Omental fat pad (tissue), 4 donors: ENCODE measurements at places on chromosomes 7 and 10.

- no peak for DNase-seq
These were observed 225.0 kb downstream of the CELF2 start for GRCh38 chr10:11242443-11243387.

- no peak for DNase-seq
These were observed 35.5 kb upstream of the C1GALT1 start for GRCh38 chr7:7146837-7147236.

- no peak for DNase-seq
These were observed 3.3 kb downstream of the PRRT4 start for GRCh38 chr7:128358233-128358632.

- DNase-seq = no peak
These were observed 147.3 kb upstream of the PCBD1 start for GRCh38 chr10:71035511-71036296.

- no peak for DNase-seq
These were observed 123.9 kb upstream of the SLC13A1 start for GRCh38 chr7:123323689-123324088.

DNA sequence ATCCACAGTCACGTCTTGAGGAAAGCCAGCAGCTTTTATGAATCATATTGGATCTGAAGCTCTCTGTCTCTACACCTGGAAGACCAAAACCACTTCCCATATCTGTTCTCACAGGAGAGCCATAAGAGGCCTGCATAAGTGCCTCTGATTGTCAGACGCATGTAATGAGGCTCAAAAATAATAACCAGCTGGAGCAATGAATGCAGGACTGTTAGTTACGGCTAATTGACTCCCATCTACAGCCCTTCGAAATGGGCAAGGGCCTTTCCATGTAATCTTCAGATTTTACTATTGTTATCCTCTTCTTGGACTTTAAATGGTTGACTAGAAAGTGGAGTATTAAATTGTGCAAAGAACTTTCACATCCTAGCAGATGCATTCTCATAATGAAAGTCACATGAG lies 4.4 kb upstream of the SEMA3C start:
- DNase-seq = no peak

DNA sequence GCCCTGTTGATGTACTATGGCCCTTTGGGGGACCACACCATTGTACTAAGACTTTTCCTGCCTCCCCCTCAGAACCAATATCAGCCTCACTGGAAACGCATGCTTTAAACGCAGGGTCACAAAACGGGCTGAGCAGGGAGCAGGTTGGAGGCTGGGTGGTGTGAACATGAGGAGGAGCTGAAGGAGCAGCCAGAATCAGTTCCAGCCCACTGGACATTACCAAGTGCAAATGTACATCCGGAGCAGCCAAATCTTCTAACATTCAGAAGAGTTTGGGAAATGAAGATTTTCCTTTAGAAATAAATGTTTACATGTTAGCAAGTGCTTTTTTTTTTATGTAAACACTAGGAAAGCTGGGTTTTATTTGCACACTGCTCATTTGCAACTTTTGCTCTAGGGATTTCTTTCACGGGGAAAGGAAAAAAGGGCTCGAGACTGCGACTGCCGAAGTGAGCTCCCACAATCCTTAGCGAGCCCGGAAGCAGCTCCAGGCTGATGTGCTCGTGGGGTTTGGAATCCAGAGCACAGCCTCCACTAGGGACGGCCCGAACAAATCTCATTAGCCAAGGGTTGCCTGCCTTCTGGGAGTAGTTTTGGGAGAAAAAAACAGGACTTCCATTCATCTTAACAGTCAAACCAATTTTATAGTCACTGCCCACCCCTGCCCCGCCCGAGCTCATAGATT lies 108.0 kb upstream of the YAE1 start:
- DNase-seq = no peak

DNA sequence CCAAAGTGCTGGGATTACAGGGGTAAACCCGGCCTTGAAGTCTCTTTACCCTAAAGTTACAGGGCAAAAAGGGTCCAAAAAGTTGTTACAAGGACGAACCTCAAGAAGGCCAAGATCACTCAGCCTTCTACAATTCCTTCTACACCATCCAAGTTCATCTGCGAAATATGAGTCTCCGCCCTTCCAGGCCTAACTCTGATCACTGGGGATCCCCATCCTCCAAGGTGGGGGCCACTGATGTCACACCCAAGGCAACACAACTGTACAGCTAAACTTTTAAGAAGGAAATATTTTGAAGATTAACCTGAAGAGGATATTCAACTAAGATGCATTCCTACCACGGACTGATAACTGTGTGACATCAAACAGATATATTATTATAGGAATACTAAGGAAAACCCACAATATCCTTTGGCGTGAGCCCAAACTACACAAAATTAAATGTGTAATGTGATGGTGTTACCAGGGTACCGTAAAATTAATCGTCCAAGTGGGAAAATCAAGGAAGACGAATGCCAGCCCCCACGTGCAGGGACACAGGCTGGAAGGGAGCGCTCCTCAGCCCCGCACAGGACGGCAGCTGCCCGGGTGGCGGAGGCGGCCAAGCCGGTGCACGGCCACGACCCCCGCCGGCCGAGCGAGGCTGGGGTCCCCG lies 1.0 kb downstream of the PAXIP1 start:
- no peak for DNase-seq

GRCh38 chr10:99832439-99832838 lies 50.0 kb downstream of the ABCC2 start:
- no peak for DNase-seq

- DNase-seq = no peak
These were observed 8.9 kb upstream of the LYZL1 start for GRCh38 chr10:29279779-29280487.

GRCh38 chr7:38429057-38429456 lies 155.6 kb upstream of the TARP start:
- DNase-seq = no peak

- no peak for DNase-seq
These were observed 17.1 kb downstream of the DUSP5 start for GRCh38 chr10:110514848-110515247.

GRCh38 chr10:74827694-74828093 lies 1.3 kb downstream of the KAT6B start:
- no peak for DNase-seq

DNA sequence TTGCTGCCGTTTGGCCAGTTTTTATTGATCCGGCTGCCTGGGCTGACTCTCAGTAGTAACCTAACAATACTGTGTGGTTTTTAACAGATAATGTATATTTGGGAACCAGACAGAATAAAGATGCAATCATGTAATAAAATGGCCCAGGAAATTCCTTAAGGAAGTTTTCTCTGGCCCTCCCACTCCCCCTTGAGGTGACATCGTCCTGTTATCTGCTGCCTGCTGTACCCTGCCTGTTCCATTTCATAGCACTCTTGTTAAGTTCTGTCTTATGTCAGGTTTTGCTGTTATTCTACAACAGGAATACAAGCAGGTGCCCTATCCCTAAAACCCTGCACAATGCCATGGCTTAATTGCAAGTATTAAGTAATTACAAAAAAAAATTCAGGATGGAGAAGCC lies 12.5 kb downstream of the ITGB8 start:
- no peak for DNase-seq

DNA sequence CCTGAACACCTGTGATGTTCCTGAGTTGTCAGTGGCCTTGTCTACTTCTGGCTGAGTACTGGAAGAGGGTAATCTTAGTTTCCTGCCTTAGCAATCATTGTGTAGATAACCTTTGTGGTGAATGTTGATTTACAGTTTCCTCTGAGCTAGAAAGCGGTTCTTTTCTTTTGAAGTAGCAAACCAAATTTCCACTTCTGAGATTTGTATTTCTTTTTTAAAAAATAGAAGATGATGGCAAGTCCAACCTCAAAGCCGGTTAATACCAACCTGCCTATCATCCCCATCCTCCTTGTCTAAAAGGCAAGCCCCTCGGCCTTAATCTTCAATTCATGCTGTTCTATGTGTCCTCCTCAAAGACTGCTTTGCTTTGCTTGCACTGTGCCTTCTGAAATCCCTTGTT lies 12.5 kb upstream of the PALS2 start:
- DNase-seq = no peak

DNA sequence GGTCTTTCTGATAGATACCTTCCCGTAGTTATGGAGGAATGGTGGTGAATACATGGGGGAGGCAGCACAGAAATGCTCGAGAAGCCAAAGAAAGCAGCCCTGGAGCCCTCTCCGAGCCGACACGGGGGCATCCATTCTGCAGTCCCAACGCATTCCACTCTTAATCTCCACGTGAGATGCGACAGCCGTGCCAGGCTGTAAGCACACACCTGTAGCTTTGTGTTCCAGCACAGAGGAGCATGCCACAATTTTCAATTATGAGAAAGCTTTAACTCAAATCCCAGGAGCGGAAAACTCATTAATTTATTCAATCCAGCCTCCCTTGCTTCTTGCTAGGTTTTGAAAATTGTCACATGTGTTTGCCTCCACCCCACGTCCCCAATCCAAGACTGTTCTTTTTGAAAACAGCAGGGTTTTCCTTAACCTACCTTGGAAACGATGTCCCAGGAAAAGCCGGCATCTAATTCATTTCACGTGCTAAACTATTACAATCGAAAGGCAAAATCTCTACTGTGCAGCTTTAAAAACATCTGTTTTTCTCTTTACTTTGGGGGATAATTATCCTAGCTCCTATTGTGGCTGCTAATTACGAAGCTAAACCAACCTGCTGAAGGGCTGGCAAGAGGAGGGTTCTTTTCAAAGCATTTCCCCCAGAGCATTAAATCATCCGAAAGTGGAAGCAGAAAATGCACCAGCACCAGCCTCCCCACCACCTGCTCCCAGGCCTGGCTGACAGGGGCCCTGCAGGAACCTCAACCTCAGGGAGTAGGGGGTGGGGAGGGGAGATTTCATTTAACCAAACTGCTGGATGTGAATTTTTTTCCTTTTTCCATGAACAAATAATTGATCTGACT lies 56.0 kb upstream of the CHST15 start:
- no peak for DNase-seq

DNA sequence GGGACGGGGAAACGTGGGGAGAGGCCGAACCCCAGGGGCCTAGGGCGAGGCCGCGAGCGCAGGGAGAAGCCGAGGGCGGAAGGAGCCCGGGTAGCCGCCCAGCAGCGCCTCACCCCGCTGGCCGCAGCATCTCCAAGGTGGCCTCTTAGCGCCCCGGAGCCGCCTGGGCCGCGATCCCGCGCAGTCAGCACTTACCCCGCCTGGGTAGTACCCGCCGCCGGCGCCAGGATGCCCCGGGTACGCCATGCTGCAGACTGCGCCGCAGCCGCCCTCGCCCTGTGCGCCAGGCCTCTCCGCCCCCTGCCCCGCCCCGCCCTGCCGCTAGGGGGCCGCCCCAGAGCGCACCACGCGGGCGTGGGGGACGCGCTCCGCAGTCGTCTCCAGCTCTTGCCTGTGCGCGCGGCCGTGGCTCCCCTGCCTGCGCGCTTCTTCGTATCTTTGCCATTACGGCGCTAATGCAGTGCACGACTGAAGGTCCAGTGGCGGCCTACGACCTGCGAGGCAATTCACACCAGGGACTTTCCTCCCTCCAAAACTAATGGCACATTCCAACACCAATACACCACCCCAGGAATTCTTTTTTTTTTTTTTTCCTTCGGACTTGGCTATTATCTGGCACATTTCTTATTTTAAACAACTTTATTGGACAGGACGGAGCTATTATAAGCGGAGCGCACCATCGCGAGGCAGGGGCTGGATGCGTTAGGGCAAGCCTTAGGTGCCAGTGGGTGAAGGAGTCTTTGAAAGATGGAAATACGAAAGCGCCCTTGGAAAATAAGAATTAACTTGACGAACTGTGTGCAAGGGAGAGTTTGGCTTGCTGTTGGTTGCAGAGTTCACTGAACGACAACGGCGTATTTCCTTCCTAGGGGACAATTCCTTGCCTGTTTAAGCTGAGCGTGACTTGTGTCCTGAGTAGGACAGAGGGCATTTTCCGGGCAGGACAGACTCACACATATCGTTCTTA lies at the start of gene SRI:
SRI (minus strand) TSS at position 258 of the 967 bp plus-strand sequence; CDS start at position 246, 12 bp downstream.
- peak; percentile 56 for DNase-seq

- DNase-seq = no peak
These were observed 16.9 kb downstream of the LHPP start for GRCh38 chr10:124478515-124478914.

GRCh38 chr10:50293513-50294313 lies 42.4 kb upstream of the ASAH2 start:
- no peak for DNase-seq

DNA sequence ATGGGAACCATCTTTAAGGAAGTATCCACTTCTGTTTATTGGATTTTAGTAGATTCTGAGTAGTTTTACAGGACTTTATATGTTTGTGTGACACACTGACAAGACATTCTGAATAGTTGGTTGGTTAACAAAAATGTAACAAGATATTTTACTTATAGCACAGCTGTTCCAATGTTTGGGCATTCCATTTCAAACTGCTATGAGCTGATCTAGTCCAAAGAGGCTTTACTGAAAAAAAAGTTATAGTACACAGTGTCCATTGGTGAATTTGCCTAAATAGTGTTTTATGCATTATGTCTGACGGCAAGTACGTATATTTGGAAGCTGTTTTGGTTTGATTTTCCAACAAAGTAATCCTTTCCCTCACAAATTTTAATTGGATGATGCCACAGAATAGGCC lies 99.1 kb downstream of the SAMD9 start:
- DNase-seq = no peak

DNA sequence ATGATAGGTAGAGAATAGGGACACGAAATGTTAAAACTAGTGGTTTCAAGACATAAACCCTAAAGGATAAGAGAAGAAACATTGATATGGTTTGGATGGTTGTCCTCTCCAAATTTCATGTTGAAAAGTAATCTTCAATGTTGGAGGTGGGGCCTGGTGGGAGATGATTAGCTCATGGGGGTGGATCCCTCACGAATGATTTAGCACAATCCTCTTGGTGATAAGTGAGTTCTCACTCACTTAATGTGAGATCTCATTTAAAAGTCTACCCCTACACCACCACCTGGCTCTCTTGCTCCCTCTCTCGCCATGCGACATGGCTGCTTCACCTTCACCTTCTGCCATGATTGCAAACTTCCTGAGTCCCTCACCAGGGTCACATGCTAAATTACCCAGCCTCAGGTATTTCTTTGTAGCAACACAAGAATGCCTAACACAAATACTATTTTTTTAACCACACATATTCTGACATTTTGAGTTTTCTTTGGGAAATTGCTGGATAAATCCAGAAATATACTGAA lies 242.4 kb upstream of the PHF14 start:
- no peak for DNase-seq

DNA sequence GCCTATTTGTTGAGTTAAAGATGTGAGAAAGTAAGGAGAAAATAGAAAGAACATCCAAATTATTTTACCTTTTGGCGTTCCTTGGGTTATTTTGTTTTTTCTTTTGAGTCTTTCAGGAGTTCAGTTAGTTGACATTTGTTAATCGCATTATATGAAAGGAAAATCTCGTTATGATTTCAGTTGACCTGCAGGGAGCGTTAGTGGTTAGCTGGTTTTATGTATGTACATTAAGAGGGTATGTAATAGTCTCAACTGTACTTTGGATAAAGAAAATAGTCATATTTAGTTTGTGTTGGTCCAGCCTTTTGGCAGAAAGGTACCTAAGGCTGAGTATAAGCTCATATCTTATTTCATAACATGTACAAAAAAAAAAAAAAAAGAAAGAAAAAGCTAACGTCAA lies 4.0 kb downstream of the BMPER start:
- DNase-seq = no peak

- no peak for DNase-seq
These were observed 43.8 kb downstream of the DAGLB start for GRCh38 chr7:6403907-6404306.

- no peak for DNase-seq
These were observed 303.1 kb downstream of the ARHGAP12 start for GRCh38 chr10:31625566-31625965.
